ENCODE measurements at places on chromosomes 7 and 10. TPM values are rescaled to one million over a fixed set of nuclear protein-coding genes. Genes with fewer than 3 reads are reported as not detected.

DNA sequence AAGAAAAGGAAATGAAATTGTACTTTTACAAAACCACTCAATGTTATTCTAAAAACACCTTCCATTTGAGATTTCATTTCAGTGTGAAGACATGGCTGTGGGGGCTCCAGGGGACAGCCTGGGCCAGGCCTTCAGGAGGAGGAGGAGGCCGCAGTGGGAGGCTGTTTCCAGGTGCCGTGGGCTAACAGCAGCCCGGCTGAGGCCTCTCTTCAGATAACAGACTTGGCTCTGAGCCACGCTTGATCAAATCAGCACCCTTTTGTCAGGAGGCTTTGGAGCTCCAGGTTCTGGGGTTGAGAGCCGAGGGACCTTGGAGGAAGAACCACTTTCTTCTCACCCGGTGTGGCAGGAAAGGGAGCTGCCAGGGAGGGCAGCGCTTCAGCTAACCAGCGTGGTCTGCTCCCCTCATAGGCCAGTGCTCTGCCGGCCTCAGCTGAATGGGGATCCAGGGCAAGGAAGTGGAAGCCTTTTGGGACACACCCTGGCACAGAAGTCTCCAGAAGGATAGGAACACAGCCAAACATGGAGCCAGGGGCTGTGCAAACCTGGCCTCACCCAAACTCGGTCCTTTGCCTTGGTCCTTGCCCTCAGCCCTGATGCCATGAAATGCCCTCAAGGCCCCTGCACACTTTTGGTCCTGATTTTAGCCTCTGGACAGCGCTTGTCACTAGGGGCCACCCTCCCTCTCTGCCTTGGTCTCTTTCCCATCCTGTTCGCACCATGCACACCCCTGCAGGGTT, 23.5 kb upstream of the CHST15 start:
- no peaks in the 10 kb centered on the region for H3K27me3 ChIP-seq
- H3K4me1 ChIP-seq, result no peaks in the 10 kb centered on the region
- DNase-seq, result no peak
- H3K27ac ChIP-seq, result no peak overlapping the region
- no peak overlapping the region for H3K4me3 ChIP-seq

- no peak for DNase-seq
- no peaks in the 10 kb centered on the region for H3K4me1 ChIP-seq
- no peak overlapping the region for H3K27ac ChIP-seq
- no peaks in the 10 kb centered on the region for H3K36me3 ChIP-seq
Measured at GRCh38 chr10:26969145-26969926, 108.6 kb upstream of the ABI1 start.

- H3K36me3 ChIP-seq, result no peaks in the 10 kb centered on the region
- H3K4me3 ChIP-seq, result no peak overlapping the region
- no peaks in the 10 kb centered on the region for H3K27me3 ChIP-seq
- no peak overlapping the region for H3K27ac ChIP-seq
- H3K4me1 ChIP-seq, result no peaks in the 10 kb centered on the region
Measured at GRCh38 chr7:17159500-17160037, 138.9 kb upstream of the AHR start.

DNA sequence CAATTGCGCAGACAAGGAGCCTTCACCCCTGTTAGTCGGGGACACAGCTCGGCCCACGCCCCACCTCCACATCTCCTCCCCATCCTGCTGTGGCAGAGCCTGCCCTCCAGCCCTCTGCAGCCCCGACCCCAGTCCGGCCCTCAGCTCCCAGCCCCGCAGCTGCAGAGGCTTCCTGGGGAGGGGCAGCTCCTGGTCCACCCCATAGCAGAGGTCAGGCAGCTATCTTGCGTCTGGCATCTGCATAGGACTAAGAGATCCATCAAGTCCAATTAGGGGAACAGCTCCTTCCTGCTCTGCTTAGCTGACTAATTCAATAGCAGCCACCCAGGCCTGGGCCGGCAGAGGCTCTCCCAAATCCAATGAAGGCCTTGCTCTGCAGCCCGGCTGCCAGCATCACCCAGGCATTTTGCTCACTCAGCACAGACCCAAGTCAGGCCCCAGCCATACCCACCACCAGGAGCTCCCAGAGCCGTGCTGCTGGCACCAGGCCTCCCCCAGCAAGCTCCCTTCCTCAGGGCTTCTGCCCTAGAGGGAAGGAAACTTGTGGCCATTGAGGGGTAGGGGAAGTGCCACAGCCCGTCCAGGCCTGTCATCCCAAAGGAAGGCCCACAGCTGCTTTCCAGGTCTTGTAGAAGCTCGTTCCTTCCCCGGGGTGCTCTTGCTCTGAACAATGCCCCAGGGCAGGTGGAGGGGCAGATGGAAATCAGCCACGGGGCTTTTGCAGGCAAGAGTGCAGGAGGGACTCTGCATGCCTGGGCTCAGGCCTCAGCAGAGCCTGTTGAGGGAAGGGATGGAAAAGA, 106.2 kb upstream of the RET start:
- no peak overlapping the region for H3K27ac ChIP-seq
- H3K4me3 ChIP-seq, result no peak overlapping the region
- no peaks in the 10 kb centered on the region for H3K27me3 ChIP-seq
- DNase-seq, result peak; percentile 11

DNA sequence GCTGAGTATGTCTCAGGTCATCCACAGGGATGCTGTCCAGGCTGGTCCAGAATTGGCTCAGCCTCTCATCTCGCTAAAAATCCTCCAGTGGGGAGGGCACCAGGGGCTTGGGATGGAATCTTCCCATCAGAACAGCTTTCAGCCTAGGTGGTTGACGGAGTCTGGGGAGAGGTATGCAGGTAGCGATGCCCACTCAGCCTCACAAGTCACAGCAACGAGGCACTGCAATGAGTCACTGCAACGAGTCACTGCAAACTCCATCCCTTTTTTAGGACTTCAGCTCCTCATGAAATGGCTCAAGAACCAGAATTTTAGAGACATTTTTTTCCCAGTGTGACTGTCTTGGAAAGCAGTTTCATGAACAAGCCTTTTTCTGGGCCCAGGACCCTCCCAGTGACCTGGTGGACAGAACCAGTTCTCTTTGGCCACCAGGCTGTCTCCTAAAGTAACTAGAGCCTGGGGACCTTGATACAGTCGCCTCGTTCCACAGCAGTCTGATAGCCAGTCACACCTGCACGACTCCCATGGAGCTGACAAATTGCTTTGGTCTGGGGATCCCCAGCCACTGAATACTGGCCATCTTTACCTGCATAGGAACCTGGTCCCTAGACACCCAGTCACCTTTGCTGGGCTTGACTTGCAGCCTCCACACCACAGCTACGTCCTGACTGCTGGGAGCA, 41.3 kb upstream of the PPP2R2D start:
- no peak for DNase-seq
- no peaks in the 10 kb centered on the region for H3K36me3 ChIP-seq
- no peak overlapping the region for H3K4me3 ChIP-seq

The SEPHS1 gene
- total RNA-seq, result 51.3 TPM

The CFAP43 gene
- 0.49 TPM for total RNA-seq

DNA sequence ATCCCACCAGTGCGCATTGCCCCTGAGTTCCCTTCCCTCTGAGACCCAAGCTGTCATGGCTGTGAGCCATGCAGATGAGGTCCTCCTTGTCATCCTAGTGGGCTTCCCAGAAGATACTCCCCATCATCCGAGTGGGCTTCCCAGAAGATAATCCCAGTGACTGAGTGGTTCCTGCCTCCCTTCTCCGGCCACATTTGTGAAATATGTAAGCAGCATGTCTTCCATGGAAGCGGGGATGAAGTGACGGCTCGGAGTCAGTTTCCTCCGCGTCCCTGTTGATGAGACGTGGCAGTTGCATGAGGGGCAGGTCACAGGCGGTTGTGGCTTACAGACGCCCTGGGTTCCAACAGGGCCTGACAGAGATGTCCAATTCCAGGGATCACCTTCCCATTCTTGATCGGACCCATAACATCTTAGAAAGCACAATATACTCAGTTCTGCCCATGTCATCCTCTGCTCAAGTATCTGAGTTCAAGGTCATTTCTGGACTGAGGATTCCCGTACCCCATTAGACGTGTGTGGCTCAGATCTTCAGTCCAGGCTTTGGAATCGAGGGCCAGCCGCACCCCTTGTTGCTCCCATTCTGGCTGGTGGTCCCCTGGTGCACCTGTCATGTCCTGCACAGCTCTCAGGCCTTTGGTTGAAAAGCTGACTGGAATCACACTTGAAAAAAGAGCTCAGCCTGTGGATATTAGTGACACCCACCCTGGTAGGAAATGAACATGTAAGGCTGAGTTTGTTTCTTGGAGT, 166.9 kb downstream of the PTPRN2 start:
- DNase-seq, result no peak
- no peak overlapping the region for H3K4me3 ChIP-seq
- H3K27ac ChIP-seq, result no peak overlapping the region
- H3K4me1 ChIP-seq, result no peaks in the 10 kb centered on the region
- H3K36me3 ChIP-seq, result no peaks in the 10 kb centered on the region
- no peaks in the 10 kb centered on the region for H3K27me3 ChIP-seq

DNA sequence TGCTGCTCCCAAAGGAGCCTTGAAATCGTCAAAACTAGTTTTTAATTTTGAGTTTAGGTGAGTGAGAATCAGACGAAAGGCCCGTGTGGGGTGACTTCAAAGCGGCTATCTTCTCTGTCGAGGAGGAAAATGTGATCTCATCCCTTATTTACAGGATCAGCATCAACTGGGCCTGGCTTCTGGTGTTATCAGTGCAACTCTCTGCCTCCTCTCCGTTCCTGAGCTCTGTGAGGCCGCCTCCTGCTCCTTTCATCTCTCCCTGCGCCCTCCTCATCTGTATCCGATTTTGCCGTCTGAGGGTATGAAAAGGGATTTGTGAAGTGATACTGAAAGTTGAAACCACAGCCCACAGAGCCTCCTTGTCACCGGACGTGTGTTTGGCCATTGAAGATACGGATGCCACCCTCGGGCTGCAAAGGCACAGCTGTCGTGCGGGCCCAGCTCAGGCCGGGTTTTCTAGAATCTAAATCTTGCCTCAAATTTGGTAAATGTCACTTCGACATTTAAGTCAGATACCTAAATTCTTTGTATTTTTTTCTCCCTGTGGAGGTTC, 408.7 kb upstream of the ADARB2 start:
- H3K4me1 ChIP-seq, result no peaks in the 10 kb centered on the region
- no peaks in the 10 kb centered on the region for H3K36me3 ChIP-seq
- DNase-seq, result no peak
- H3K27ac ChIP-seq, result no peak overlapping the region
- H3K4me3 ChIP-seq, result no peak overlapping the region
- H3K27me3 ChIP-seq, result no peaks in the 10 kb centered on the region

- H3K4me3 ChIP-seq, result no peak overlapping the region
- H3K27me3 ChIP-seq, result no peaks in the 10 kb centered on the region
- no peak overlapping the region for H3K27ac ChIP-seq
- peaks cover 9% of the 10 kb centered on the region for H3K4me1 ChIP-seq
- peaks cover under 1% of the 10 kb centered on the region for H3K36me3 ChIP-seq
Measured at GRCh38 chr10:125006921-125007426, 65.1 kb downstream of the ZRANB1 start.

DNA sequence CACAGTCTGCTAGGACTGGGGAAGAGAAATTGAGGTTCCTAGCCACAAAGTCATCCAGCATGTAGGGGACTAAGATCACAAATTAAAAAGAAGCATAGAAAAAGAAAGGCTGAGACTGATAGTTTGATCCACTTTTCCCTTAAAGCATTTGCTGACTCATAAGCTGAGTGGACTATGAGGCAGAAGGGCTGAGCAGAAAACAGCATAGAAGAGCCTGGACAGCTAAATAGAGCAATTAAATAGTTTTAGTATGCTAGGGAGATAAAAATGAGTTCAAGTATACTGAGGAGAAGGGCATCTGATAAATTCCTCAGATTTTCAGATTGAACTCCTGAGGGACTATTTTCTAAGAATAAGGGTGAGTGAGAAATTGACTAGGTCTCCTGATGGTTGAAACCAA, 155.9 kb upstream of the EGR2 start:
- DNase-seq, result no peak
- no peaks in the 10 kb centered on the region for H3K36me3 ChIP-seq
- no peak overlapping the region for H3K4me3 ChIP-seq
- no peak overlapping the region for H3K27ac ChIP-seq
- no peaks in the 10 kb centered on the region for H3K27me3 ChIP-seq

The STEAP1B gene
- 0.21 TPM for total RNA-seq

GRCh38 chr10:6091630-6092029, 2.8 kb downstream of the RBM17 start:
- H3K36me3 ChIP-seq, result no peaks in the 10 kb centered on the region
- H3K4me3 ChIP-seq, result no peak overlapping the region
- no peak overlapping the region for H3K27ac ChIP-seq
- no peaks in the 10 kb centered on the region for H3K27me3 ChIP-seq
- no peak for DNase-seq

The SLC18A2 gene
- 1.2 TPM for total RNA-seq

The CPN1 gene
- not detected for total RNA-seq

GRCh38 chr7:66323114-66323796, 118.1 kb downstream of the TPST1 start:
- no peak overlapping the region for H3K4me3 ChIP-seq
- H3K27me3 ChIP-seq, result no peaks in the 10 kb centered on the region
- H3K4me1 ChIP-seq, result no peaks in the 10 kb centered on the region
- no peak overlapping the region for H3K27ac ChIP-seq
- H3K36me3 ChIP-seq, result no peaks in the 10 kb centered on the region

DNA sequence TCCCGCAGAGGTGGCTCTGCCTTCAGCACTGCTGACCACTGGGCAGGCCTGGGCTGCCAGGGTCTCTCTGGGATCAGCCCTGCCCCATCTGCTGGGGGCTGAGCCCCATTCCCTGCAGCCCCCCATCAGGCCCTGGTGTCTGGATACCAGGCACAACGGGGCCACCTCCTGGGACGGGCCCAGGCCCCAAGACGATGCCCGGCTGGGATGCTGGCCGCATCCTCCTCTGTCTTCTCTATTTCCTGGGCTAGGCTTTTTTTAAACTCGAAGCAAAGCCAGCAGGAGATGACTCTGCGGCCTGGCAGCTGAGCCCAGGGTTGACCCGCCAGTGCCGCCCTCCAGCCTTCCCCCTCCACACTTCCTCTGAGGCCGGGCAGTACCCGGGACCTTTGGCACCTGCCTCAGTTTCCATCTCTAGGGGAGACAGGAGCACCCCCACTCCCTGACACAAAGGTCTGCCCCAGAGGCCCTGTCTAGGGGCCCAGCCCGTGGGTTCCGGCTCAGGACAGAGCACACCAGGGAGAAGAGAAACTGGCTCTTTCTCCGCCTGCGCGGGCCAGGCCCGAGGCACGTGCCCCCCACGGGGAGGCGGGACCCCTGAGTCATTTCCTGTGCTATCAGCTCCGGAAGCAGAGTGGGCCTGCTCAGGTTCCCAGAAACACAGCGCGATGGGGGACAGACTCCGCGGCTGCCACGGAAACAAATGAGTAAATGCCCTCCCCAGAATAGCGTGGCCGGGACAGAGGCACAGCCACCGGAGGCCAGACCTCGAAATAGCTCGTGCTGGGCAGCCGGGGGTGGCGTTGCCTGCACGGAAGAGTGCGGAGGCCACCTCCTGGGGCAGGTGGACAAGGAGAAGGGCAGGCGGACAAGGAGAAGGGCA, 84.6 kb upstream of the PDGFA start:
- H3K27me3 ChIP-seq, result no peaks in the 10 kb centered on the region
- H3K4me1 ChIP-seq, result no peaks in the 10 kb centered on the region
- no peak overlapping the region for H3K4me3 ChIP-seq
- no peaks in the 10 kb centered on the region for H3K36me3 ChIP-seq

The ZNF485 gene
- 2.8 TPM for total RNA-seq

The HOXA5 gene
- total RNA-seq, result 9.6 TPM

- no peak overlapping the region for H3K4me3 ChIP-seq
- no peaks in the 10 kb centered on the region for H3K27me3 ChIP-seq
- no peaks in the 10 kb centered on the region for H3K36me3 ChIP-seq
- no peak for DNase-seq
Measured at GRCh38 chr7:157923903-157924630, 587.3 kb downstream of the DNAJB6 start.

The SPDYE2 gene
- not detected for total RNA-seq

All from colonic mucosa (tissue), 4 donors.